Fibroblast of gingiva (primary cell): ENCODE measurements at places on chromosomes 3 and 15.

DNA sequence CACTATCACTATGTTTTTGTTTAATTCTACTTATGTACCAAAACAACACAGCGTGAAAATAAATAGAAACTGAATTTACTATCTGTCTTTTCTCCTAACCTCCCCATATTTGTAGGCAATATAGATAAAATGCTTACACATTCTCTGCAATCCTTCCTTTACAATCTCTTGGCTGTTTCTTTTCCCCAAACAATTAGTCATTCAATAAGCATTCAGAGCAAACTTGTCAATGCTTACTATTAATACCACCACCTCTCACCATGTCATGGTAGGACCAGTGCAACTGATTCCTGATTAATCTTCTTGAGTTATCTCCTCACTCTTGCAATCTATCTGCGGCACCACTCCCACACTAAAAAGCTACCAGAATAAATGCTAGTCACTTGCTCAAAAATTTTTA, 74.0 kb upstream of the TTBK2 start:
- no peak for DNase-seq

DNA sequence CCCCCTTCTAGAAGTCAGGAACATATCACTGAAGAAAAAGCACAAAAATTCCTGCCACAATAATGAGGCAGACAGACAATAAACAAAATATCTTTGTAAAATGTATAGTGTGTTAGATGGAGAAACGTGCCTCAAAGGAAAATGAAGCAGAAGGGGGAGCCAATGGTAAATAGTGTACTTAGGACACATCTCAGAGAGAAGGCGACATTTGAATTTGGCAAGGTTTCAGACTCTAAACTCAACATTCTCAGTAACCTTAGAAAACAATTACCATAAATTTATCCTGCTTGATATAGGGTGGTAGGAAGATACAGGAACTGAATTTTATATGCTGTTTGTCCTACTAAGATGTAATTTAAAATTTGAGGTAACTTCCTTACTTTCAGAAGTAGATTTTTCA, 52.6 kb upstream of the PTX3 start:
- DNase-seq: no peak

DNA sequence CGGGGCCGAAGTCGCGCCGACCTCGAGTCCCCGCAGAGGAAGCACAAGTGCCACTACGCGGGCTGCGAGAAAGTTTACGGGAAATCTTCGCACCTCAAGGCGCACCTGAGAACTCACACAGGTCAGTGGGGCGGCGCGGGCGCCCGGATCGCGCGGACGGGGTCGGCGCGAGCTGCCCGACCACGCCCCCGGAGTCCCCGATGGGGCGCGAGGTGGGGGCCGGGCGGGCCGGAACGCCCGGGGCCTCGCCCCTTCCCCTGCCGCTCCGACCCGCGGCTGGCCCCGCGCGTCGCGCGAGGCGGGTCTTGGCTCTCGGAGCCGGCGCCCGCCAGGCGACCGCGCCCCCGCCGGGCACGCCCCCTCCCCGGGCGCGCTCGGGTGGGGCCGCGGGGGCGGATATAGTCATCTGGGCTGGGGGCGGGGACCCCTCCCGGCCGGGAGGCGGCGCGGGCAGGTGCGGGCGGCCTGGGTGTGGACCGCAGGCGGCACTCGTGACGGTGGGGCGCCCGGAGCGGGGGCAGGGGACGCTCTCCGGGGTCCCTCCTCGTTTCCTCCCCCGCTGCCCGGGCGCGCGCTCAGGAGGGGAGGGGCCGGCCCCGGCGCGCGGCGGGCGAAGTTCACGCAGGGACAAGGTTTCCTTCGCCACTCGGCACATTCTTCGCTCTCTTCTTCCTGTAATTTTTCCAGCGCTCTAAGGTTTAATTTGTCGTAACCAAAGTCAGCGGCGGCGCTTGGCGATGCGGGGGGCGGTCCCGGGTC, 1.2 kb downstream of the KLF13 start:
- peak; percentile 55 for DNase-seq

- no peak for DNase-seq
Measured at GRCh38 chr3:185928496-185928895, 9.3 kb downstream of the TRA2B start.

DNA sequence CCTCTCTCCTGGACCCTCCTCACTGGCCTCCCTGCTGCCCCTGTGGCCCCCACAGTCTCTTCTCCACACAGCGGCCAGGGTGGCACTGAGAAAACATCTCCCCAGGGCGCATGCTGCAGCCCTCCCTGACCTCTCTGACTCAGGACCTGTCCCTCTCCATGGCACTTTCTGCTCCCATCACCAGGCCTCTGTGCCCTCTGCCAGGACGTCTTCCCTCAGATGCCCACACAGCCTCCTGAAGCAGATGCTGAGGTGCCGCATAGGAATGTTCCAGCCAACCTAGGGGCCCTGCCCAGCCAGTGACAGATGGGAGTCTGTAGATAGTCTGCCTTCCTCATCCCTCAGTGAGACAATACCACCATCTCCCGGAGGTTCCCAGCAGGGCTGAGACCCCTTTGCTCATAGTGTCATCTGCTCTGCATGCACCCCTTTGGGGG, 8.7 kb downstream of the MYL3 start:
- DNase-seq: no peak

DNA sequence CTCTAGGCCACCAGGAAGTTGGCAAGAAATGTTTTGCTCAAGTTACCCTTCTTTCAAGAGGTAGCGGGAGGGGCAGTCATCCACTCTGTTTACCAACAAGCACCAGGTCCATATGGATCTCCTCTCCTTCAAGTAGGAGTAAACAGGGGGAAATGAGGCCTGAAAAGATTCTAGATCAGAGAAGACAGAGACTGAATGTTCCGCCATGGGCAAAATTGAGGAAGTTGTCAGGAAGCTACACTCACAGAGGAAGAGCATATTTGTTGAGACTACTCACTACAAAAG, 81.6 kb downstream of the KLF15 start:
- DNase-seq: no peak

DNA sequence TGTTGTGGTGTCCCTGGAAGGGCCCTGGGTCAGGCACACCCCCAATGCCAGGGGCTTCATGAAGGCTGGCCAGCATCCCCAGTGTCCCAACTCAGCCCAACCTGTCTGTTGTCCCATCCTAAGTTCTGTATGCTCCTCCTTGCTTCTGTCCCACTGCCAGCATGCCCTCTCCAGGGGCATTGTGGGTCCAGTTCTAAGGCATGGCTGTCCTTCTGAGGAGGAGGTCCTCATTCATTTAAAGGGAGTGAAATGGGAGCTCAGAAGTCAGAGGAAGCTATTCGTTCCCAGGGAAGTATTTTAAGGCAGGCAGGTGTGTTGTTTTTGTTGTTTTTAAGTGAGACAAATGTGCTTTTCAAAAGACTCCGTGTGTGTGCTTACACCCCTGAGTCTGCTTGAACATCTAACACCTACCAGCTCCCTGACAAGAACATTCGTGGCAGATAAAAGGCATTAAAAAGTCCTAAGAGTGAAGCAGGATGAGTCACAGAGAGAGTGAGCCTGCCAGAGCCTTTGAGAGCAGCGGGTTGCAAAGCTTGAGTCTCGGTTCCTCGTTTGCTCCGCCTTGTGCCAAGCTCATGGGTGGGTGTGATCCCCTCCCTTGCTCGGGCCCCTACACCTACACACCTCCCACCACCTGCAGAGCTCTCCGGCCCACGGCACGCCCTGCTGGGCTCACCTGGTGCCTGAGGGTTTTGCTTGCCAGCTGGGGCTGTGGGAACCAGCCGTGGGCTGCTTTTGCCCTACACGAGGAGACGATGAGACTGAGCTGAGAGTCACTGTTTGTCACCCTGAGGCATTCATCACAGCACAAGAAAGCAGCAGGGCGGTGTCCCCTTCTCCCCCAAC, 183.4 kb upstream of the TOPAZ1 start:
- DNase-seq: peak; percentile 20
